ENCODE measurements at places on chromosomes 12 and 14.

GRCh38 chr12:123131879-123132402 lies 18.9 kb downstream of the PITPNM2 start:
- peak; percentile 100 for DNase-seq

DNA sequence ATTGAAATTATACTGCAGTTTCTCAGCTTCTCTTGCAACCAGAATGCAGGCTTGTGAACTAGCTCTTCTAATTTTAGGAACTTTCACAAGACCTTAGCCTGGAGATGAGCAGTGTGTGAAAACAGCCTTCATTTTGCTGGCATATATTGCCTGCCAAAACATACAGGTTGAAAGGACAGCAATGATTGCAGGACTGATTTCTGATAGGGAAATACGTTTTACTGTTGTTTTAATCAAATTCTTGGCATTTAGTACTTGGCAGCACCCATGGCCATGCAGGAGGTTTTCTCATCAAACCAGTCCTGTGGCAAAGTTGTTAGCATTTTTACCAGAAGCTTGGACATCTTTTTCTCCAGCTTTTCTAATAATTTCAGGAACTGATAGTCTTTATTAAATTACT lies 91.9 kb upstream of the MUCL1 start:
- no peak for DNase-seq

DNA sequence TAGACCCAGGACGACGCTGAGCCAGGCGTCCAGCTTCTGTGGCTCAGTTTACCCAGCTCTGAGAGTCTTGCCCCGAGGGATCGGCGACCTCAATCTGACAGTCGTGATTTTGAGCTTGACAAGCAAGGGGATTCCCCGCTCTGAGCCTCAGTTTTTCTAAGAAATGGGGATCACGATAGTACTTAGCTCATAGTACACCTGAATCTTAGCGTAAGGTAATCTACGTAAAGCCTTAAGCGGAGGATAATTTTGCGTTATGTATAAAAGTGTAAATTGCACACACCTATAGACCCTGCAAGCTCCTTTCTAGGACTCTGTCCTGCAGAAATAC lies 285 bp downstream of the MVK start:
- DNase-seq, result no peak

DNA sequence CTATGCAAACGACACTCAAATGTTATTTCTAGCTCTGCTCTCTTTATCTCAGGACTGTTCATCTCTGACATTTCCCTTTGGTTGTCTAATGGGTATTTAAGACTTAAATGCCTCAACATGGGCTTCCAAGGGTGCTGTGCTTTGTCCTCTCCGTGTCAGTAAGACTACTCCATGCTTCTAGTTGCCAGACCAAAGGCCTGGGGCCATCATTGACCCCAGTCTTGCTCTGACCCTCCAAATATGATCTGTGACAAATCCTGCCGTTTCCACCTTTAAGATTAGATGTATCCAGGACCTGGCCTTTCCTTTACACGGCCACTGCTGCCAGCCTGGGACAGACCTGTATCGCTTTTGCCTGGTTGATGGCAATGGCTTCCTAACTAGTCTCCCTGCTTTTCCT lies 126.3 kb upstream of the DYRK2 start:
- no peak for DNase-seq

GRCh38 chr12:94140556-94140955 lies 7.8 kb upstream of the PLXNC1 start:
- DNase-seq, result peak; percentile 14

GRCh38 chr12:18483698-18484325 lies 222.5 kb downstream of the PIK3C2G start:
- DNase-seq, result no peak

DNA sequence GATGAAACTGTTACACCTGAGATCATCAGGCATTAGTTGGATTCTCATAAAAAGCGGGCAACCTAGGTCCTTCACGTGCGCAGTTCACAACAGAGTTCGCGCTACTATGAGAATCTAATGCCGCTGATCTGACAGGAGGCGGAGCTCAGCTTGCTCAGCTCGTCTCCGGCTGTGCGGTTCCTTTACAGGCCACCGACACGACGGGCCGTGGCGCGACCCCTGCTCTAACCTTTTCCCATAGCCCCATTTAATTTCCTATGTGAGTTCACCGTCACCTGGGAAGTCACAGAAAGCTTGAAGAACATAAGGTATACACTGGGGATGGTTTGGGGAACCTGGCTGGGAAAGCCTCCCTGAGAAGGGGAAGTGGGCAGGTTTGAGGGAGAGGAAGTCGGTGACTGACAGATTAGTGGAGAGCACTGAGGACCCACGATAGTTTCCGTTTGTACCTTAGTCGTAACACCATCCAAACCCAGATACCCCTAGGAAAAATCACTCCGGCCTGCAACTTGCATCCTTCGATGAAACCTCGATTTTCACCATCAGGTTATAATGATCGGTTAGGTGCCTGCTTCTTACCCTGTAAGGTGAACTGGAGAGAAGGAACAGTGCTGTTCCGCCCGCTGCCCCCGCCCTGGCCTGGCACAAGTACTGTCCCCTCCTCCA lies 2.8 kb upstream of the AAAS start:
- DNase-seq, result peak; percentile 59

DNA sequence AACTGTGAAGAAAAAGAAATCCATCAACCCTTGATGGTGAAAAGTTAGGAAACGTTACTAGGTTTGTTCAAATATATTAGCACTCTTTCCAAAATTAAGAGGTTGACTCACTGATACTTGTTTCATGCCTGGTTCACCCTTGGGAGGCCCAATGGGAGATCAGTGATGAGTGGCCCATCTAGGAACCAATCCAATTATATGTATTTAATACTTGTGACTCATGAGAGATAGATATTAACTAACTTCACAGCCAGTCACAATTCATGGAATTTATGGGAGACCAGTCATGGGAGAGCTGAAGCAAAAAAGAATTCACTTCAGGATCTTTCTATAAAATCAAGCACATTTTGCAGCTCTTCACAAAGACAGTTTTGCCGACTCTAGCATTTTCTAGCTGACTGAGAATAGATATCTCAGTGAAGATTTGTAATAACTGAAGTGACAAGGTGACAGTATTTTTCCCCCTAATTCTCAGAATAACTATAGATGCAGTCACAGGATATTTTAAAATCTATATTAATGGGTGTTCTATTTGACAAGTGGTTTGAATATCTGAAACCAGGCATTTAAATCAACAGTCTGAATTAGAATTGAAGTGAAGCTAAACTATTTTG lies 230.2 kb downstream of the EPS8 start:
- no peak for DNase-seq

DNA sequence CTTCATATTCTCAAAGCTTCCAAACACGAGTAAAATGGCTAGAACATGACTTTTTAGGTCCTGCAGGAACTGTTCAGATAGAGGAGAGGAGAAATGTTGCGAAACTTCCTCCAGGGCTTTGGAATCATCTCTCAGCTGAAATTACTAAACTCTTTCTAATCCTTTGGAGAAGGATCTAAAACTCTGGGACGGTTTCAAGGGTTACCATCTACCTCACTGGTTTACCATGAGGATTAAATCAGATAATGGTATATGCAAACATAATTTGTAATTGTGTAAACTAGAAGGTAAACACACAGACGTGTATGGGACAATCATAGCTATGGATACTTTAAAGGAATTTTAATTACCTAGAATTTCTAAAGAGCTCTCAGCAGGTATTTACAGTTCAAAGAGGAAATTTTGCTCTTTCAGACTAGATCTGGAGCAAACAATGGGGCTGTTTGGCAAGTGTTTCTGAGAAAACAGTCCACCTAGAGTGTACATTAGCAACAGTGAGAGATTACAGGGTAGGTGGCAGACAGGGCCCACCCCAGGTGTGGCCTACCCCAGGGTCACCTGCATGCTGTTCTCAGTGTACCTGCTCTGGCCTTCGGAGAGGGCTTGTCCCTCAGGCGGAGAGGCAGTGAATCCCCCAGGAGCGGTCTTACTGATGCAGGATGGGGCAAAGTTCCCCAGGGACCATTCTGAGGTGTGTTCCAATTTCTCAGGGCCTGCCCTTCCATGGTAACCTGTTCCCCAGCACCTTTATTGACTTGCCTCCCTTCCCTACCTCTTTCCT lies 124.7 kb upstream of the MAX start:
- DNase-seq, result no peak

GRCh38 chr12:119594772-119595445 lies 1.3 kb downstream of the TMEM233 start:
- no peak for DNase-seq

- no peak for DNase-seq
These were observed 38.5 kb downstream of the EP400 start for GRCh38 chr12:131988054-131988796.

GRCh38 chr14:102811971-102812370 lies 34.7 kb downstream of the TRAF3 start:
- DNase-seq, result no peak

DNA sequence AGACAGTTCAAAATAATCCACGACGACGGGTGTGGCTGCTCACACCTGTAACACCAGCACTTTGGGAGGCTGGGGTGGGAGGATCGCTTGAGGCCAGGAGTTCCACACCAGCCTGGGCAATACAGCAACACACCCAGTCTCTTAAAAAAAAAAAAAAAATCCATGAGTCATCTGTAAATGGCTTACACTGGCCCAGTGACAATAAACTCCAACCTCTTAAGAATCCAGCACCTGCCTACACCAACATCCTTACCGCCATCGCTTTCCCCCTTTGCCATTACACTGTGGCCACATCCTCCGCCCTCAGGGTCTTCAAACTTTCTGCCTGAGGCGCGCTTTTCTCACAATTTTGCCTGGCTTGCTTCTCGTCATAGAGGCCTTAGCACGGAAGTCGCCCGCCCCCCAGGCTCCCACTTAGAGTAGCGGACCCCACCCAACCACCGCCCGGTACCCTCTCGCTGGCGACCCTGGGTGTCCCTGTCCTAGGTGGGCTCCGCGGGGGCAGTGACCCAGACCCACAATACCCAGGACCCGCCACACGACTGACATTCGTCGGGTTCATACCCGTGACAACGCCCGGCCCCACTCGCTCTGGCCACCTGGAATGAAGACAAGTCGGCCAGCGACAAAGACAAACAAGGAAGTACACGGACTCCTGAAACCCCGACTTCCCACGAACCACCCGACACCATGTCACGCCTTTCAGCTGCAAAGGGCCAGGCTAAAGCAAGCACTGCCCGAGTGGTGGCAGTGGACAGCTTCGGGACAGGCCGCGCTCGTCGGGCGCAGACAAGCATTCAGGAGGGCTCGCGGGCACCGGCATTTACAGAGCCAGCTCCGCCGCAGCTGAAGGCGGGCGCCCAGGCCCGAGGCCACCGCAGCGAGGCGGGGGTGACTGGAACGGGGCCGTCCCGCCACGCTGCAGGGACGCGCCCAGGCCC lies 636 bp downstream of the GOLGA3 start:
- DNase-seq, result peak; percentile 16

GRCh38 chr14:61644175-61644574 lies 51.1 kb upstream of the HIF1A start:
- DNase-seq, result no peak

- no peak for DNase-seq
These were observed 924.1 kb upstream of the TMEM132C start for GRCh38 chr12:127342861-127343260.

- DNase-seq, result no peak
These were observed 1.7 kb downstream of the OTUB2 start for GRCh38 chr14:94027566-94028449.

DNA sequence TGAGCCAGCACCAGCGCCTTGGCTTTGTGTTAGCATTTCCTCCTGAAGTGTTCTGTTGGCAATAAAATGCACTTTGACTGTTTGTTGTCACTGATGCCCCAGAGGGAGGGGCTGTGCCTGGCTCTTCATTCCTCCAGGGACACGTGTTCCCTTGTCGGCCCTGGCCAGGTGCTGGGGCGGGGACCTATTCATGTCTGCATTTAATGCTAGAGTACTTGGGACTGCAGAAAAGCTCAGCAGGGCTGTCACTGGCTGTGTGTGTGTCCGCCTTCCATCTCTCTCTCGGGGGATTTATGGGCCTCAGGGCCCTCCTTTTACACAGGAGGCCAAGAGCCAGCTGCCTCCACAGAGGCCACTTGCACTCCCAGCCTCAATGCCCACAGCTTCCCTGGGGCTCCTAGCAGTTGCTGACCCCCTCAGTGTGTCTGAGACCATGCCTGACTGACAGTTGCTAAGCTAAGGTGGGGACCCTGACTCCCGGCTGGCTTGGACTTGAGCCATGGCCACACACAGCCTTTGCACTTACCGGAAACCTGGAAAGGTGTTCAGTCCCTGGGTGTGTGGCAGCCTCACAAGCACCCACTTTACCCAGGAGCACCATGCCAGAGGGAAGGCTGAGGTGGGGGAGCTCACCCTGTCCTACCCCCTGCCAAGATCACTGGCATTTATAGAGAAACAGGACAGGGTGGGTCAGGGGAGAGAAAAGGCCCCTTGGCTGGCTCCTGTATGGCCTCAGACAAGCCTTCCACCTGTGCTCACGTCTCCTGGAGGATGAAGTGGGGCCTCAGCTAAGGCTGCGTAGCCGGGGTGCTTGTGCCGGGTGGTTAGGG lies 27.8 kb downstream of the HIP1R start:
- DNase-seq, result peak; percentile 54

- no peak for DNase-seq
These were observed 49.8 kb downstream of the PTGER2 start for GRCh38 chr14:52363961-52364360.

GRCh38 chr14:50400461-50400860 lies 3.8 kb upstream of the CDKL1 start:
- no peak for DNase-seq

GRCh38 chr14:59004012-59004411 lies 184.5 kb upstream of the DAAM1 start:
- no peak for DNase-seq

DNA sequence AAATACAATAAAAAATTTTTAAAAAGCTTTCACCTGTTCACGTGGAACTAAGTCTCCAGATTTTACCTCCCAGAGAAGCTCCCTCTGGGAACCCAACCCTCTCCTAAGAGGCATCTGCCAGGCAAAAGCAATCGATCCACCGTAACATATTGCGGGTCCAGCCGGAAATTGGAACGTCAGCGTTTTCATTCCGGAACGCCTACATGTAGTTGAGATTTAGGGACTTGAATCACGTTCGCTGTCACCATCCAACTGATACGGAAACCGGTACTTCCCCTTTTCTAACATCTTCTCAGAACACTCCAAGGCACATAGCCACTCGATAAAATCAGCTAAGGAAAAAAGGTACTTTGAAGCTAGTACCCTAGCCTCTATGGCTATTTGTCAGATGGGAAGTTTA lies 70.3 kb downstream of the COX16 start:
- no peak for DNase-seq

Data from SHP77 (cell line).